GM23248 (cell line): ENCODE measurements at places on chromosomes 13 and 19. TPM values are rescaled to one million over a fixed set of nuclear protein-coding genes. Genes with fewer than 3 reads are reported as not detected.

Gene MBD3L1
- not detected in 2 replicates for total RNA-seq

Gene MAST1
- 1.8 TPM in 1 of 2 replicates, not detected in the other for total RNA-seq

Gene UQCR11
- 49.3 and 53.0 TPM in 2 replicates for total RNA-seq

Gene CYP4F8
- not detected in 2 replicates for total RNA-seq

DNA sequence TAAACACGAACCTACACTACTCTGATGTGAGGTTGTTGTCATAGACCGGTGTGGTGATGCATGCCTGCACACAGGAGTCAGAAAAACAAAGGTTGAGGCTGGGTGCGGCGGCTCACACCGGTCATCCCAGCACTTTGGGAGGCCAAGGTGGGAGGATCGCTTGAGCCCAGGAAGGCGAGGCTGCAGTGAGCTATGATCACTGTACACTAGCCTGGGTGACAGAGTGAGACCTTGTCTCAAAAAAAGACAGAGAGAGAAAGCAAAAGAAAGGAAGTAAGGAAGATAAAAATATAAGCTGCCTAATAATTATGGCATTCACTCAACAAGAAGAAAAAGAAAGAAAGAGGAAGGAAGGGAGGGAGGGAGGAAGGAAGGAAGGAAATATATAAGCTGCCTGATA, 9.3 kb downstream of the GP6 start:
- DNase-seq: no peak

DNA sequence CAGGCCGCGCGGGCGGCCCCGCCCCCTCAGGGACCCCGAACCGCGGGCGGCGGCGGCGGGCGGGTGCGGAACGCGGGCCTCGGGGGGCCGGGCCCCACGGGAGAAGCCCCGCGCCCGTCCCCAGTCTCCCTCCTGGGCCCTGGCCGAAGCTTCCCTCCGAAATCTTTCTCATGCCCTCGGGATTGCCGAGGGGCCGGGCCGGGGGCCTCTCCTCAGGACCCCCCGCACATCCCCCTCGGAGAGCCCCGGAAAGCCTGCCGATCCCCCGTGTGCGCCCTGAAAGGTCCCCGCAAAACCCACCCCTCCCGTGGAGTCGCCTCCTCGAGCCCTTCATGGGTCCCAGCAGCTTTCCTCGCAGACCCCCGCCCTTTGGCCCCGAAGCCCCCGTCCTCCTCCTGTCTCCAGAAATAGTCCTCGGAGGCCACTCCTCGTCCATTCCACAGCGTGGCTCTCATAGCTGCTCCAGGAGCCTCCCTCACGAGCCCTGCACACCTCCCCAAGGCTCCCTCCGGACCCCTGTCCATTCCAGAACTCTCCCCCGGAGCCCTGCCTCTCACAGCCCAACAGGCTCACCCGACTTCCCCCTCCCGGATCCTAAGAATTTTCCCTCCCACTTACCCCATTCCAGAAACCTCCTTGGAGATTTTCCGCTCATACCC, 555 bp downstream of the SAMD4B start:
- peak; percentile 69 for DNase-seq

GRCh38 chr13:23753458-23753857, 135.7 kb downstream of the MIPEP start:
- peak; percentile 37 for DNase-seq

DNA sequence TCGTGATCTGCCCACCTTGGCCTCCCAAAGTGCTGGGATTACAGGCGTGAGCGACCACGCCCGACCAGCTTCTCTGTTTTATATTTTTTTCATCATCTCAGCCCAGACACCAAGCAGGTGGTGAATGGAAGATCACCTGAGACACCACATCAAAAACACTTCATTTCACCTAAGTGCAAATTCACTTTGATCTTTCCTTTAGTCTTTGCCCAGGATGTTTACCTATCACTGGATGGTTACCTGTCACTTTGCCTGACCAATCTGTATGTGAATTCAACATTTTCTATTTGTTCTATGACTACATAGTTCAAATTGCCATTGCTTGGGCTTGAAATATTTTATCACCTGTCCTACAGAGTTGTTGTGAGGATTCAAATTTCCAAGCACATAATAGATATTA, 65.7 kb downstream of the PAN3 start:
- no peak for DNase-seq
